Mammary epithelial cell (primary cell): ENCODE measurements at places on chromosomes 12 and 14. TPM values are rescaled to one million over a fixed set of nuclear protein-coding genes. Genes with fewer than 3 reads are reported as not detected.

Gene IQSEC3
- not detected for total RNA-seq

Gene SERPINA6
- total RNA-seq, result not detected

Gene TAS2R19
- 1.7 and 2.0 TPM in 2 replicates for total RNA-seq

Gene ABCC9
- under 0.01 TPM for total RNA-seq

Gene SYNDIG1L
- total RNA-seq, result not detected

Gene CHGA
- 0.21 and 0.52 TPM in 2 replicates for total RNA-seq

Gene NUAK1
- total RNA-seq, result 10.0 and 12.5 TPM in 2 replicates

Gene MYF5
- total RNA-seq, result not detected in 2 replicates

Gene HPD
- not detected in 2 replicates for total RNA-seq

Gene SOX5
- total RNA-seq, result under 0.01 TPM

Gene PAPLN
- total RNA-seq, result 15.0 and 21.9 TPM in 2 replicates

Gene KRT73
- not detected for total RNA-seq

Gene CNTN1
- 17.8 and 61.1 TPM in 2 replicates for total RNA-seq

Gene RNU4-1
- under 0.01 TPM for total RNA-seq

Gene PTPN6
- 16.7 and 27.0 TPM in 2 replicates for total RNA-seq

Gene AGAP2
- 0.33 TPM for total RNA-seq

Gene CLEC6A
- total RNA-seq, result not detected

Gene SIX1
- 1.3 and 2.1 TPM in 2 replicates for total RNA-seq
